ENCODE measurements at places on chromosomes 11 and 22.
A peak's percentile ranks its signal among the peaks of the same experiment; 100 is the strongest.

DNA sequence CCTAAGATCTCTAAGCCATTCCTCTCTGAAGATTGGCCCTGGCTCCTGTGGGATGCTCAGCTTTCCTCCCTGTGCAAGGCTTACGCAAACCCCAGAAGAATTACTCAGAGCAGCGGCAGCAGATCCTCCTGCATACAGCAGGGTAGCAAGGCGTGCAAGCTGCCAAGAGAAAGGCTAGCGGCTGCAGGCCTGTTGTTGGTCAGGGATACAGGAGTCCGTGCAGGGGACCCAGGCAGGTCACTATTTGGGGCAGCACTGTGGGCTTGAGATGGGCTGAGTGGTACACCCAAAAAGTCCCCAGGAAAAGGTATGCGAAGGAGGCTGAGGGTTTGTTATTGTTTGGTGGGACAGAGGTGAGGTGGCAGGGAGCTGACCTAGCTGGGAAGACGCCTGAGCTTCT is 1.5 kb downstream of the GLB1L2 start:
- DNase-seq: no peak

DNA sequence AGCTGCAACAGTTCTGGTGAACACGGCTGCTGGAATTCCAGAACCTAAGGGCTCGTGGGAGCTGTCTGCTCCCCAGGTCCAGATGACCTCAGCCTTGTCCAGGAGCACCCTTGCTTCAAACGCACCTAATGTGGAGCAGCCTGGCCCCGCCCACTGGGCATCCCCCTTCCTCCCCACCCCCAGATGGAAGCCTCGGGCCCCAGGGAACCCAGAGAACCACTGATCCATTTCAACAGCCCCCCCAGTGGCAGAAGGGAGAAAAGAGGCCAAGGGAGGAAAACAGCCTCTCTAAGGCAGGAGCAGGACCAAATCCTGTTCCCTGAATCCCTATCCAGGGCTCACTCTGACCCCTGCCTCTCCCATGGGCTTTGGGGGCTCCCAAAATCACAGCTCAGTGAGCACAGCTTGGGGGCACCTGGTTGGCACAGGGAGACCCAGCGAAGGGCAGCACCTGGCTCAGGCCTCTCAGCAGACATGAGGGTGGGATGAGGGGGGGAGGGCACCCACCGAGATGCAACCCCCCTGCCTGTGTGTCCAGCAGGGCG is 1.2 kb downstream of the CYTH4 start:
- DNase-seq: no peak

GRCh38 chr11:134655189-134655989 is 243.3 kb upstream of the B3GAT1 start:
- DNase-seq: no peak

DNA sequence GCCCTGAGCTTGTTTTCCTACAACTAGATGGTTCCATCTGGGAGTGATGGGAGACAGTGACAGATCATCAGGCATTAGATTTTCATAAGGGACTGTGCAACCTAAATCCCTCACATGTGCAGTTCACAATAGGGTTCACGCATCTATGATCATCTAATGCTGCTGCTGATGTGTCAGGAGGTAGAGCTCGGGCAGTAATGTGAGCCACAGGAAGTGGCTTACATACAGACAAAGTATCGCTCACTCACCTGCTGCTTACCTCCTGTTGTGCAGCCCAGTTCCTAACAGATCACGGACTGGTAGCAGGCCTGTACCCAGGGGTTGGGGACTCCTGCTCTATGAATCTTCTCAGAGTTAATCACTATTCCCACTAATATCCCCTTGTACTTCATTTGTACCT is 12.4 kb downstream of the AAMDC start:
- DNase-seq: no peak

DNA sequence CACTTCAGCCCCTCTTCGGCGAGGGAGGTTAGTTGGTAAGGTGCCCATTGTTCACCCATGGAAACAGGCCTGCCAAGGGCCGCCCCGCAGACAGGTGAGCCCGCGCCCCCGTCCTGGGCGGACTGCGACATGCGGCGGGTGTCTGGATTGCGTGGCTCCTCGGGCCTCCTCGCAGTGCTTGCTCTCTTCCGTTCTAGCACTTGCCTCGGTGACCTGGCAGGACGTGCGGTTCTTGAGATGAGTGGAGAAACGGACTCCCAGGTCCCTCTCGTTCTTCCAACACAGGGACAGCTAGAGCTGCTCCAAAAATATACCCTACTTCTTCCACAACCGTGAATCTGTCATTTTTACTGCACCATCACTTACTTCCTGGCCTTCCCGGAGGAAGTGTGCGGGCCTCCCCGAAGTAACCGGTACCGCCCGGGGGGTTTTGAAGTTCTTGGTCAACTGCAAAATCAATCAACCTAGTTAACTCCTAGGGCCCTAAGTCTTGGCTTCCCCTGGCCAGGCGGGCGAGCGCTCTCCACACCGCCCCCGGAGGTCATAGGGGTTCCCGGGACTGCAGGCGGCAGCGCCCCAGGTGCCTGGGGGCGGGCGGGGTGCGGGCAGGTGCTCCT is 745 bp upstream of the ZBTB44 start:
- no peak for DNase-seq

GRCh38 chr11:2581931-2582350 is 117.9 kb downstream of the KCNQ1OT1 start:
- DNase-seq: no peak

GRCh38 chr11:293852-294661 is 5.1 kb downstream of the PGGHG start:
- no peak for DNase-seq

GRCh38 chr22:50260801-50261614 is 475 bp downstream of the MAPK12 start:
- no peak for DNase-seq

DNA sequence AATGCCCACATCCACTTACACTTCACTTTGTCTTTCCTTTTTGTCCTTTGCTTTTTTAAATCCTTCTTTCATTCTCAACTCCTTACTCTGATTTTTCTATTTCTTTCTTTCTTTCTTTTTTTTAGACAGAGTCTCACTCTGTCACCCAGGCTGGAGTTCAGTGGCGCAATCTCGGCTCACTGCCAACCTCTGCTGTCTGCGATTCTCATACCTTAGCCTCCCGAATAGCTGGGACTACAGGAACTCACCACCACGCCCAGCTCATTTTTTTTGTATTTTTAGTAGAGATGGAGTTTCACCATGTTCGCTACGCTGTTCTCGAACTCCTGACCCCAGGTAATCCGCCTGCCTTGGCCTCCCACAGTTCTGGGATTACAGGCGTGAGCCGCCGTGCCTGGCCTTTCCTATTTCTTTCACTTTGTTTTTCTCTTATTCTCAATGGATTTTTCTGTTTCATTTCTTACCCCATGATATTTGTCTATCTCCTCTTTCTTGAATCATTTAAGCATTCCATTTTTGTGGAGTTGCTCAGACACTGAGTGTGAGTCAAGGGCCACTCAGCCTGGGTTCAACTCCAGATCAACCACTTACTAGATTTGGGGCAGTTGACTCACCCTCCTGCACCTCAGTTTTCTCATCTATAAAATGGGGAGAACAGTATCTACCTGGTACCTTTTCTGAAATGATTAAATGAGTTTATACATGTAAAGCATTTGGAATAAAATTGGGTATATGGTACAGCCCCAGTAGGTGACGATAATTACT is 7.6 kb downstream of the KCNJ5 start:
- no peak for DNase-seq

GRCh38 chr11:107123022-107123421 is 104.7 kb upstream of the GUCY1A2 start:
- DNase-seq: no peak

GRCh38 chr11:119205080-119205479 is 1.1 kb upstream of the CBL start:
- DNase-seq: no peak

GRCh38 chr11:17827006-17827405 is 92.4 kb downstream of the KCNC1 start:
- DNase-seq: no peak

- DNase-seq: no peak
Measured at GRCh38 chr11:70423523-70424505, 25.5 kb downstream of the CTTN start.

- DNase-seq: no peak
Measured at GRCh38 chr11:120784566-120785251, 239.2 kb upstream of the TBCEL start.

GRCh38 chr22:40463017-40463631 is 92.7 kb downstream of the SGSM3 start:
- no peak for DNase-seq

- no peak for DNase-seq
Measured at GRCh38 chr22:46585340-46586122, 34.7 kb upstream of the GRAMD4 start.

- DNase-seq: no peak
Measured at GRCh38 chr11:103234974-103235373, 125.7 kb downstream of the DYNC2H1 start.

DNA sequence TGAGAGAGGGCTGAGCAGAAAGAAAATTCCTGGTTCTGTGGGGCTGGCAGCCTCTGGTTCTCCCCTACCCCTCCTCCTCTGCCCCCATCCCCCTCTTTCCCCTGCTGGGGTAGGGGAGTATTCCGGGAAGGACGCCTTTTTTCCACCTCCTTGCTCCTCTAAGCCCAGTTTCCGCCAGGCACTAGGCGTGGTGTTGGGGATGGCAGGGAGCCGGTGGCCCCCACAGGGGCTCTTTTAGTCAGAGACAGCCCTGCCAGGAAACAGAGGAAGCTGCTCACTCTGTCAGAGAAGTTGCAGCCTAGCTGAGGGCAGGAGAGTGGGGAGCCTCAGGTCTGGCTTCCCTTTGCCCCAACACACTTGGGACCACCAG is 15.6 kb upstream of the ARHGEF17 start:
- no peak for DNase-seq

- DNase-seq: no peak
Measured at GRCh38 chr11:34411791-34412190, 26.9 kb upstream of the CAT start.

- no peak for DNase-seq
Measured at GRCh38 chr22:18110194-18110953, at the start of gene TUBA8. Gene TUBA8, plus strand, starts transcription at chr22:18110809. Its CDS starts 57 bp downstream, at chr22:18110866.

GRCh38 chr11:64770120-64770519 is 8.2 kb downstream of the SF1 start:
- DNase-seq: no peak

- no peak for DNase-seq
Measured at GRCh38 chr22:22397875-22398524, 110.5 kb downstream of the ZNF280B start.

GRCh38 chr11:10838881-10839280 is 19.0 kb downstream of the ZBED5 start:
- no peak for DNase-seq

GRCh38 chr11:58622344-58622743 is at the start of gene CNTF:
Gene CNTF, plus strand, starts transcription at chr11:58622665. Its CDS starts 88 bp downstream, at chr11:58622753.
- no peak for DNase-seq

- no peak for DNase-seq
Measured at GRCh38 chr11:133903875-133904817, 52.6 kb downstream of the IGSF9B start.

- DNase-seq: no peak
Measured at GRCh38 chr11:70872955-70873735, 379.2 kb downstream of the SHANK2 start.

GRCh38 chr11:68275721-68276507 is 4.1 kb upstream of the C11orf24 start:
- DNase-seq: no peak

GRCh38 chr11:126830216-126830806 is 170.3 kb downstream of the KIRREL3 start:
- DNase-seq: no peak

- peak; percentile 51 for DNase-seq
Measured at GRCh38 chr11:63573881-63574855, 11.0 kb upstream of the PLAAT2 start.

GRCh38 chr11:57192316-57192715 is 10.6 kb downstream of the LRRC55 start:
- DNase-seq: no peak

GRCh38 chr11:20156876-20157613 is 3.2 kb downstream of the DBX1 start:
- no peak for DNase-seq

GRCh38 chr11:95641495-95641894 is 148.1 kb downstream of the FAM76B start:
- no peak for DNase-seq

GRCh38 chr11:116217441-116217840 is 555.3 kb downstream of the BUD13 start:
- DNase-seq: no peak

DNA sequence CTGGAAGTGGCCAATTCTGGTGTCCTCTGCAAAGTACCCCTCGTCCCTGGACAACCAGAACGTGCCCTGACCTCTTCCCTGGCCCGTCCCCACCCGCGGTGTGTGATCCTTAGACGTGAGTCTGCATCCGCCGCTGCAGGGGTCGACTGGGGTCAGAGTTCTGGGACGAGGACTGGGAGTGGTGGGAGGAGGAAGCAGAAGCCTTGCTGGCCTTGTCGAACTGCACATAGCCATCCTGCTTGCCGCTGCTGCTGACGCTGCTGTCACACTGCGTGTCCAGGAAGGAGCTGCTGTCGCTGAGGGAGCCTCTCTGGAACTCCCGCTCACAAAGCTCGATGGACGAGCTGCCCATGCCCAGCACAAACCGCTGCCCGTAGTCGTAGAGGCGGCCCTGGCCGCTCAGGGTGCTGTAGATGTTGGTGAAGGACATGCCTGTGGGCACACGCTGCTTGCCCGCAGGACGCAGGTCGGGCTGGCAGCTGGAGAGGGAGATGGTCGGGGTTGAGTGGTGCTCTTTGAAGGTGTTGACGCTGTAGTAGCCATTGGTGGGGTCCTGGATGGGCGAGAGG is 69.1 kb downstream of the ST3GAL4 start:
- no peak for DNase-seq

DNA sequence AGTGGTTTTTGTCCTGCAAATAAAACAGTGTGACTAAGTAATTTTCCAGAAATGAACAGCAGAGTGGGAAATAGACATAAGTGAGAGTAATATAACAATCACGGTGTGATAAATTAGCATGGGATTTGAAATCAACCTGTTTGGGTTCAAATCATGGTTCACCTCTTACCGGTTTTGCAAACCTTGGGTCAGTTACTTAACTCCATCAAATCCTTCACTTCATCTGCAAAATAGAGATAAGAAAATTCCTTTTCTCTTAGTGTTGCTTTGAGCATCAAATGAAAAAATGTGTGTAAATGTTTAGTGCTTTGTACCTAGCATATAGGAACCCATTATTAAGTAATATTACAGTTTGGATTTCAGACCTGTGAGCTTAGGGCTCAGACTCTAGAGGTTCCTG is 152.2 kb downstream of the TEAD1 start:
- DNase-seq: no peak

GRCh38 chr11:64878223-64878493 is 263 bp downstream of the EHD1 start:
- DNase-seq: no peak

DNA sequence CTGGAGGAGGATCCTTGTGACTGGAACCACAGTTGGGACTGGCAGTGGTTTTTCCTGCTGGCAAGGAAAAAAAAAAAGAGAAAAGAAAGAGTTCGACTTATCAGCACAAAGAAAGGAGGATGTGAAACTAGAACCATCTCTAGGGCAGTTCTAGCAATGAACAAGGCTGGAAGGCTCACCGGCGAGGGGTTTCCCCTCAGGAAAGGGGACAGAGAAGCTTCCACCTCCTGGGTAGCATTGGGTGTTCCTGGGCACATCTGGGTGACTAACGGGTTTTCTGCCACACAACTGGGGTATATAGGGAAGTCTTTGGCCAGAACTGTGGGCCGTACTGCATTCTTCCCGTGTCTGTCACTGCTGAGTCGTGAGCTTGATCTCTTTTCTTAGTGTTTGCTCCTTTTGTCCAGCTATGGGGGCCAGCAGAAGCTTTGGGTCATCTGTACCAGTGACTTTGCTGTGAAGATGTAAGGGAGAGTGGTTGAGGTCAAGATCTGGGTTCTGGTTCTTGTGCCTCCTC is 109.4 kb upstream of the OR4B1 start:
- DNase-seq: no peak

Data from left renal cortex interstitium (tissue), 4 donors.